ENCODE measurements at places on chromosomes 2 and 18. TPM values are rescaled to one million over a fixed set of nuclear protein-coding genes. Genes with fewer than 3 reads are reported as not detected.

DNA sequence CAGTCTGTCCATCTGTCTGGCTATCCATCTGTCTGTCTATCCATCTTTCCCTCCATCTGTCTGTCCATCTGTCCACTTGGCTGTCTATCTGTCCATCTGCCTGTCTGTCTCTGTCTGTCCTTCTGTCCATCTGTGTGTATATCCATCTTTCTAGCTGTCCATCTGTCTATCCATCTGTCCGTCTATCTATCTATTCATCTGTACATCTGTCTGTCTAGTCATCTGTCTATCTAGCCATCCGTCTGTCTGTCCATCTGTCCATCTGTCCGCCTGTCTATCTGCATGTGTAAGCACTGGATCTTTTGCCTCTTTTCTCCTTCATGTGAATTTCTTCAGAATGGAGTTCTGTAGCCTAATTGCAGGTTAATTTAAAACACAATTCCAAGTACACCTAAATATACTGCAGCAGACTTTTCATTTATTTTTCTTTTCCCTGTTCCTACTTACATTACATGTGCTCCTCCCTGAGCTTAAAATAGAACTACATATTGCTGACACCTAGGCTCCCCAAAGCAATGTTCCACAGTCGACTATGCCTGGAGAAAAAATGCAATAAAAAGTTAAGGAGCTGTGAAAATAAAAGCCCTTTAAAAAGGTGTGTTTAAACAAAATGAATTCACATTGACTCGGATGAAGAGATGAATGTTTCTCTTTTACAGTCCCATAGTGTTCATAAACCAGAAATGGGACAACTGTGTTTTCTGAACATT, 37.4 kb upstream of the TXNDC2 start:
- no peak overlapping the region for H3K4me3 ChIP-seq
- no peaks in the 10 kb centered on the region for H3K36me3 ChIP-seq
- H3K4me1 ChIP-seq = peaks cover 6% of the 10 kb centered on the region
- no peaks in the 10 kb centered on the region for H3K27me3 ChIP-seq
- no peak overlapping the region for H3K27ac ChIP-seq

- H3K4me1 ChIP-seq = peaks cover 2% of the 10 kb centered on the region
- H3K27ac ChIP-seq = no peak overlapping the region
- DNase-seq = no peak
- no peak overlapping the region for H3K4me3 ChIP-seq
- H3K27me3 ChIP-seq = no peaks in the 10 kb centered on the region
- H3K36me3 ChIP-seq = no peaks in the 10 kb centered on the region
These were observed 122.3 kb upstream of the ITGA6 start for GRCh38 chr2:172305066-172305465.

- no peak for DNase-seq
- H3K27ac ChIP-seq = no peak overlapping the region
- no peaks in the 10 kb centered on the region for H3K27me3 ChIP-seq
- no peaks in the 10 kb centered on the region for H3K36me3 ChIP-seq
- no peaks in the 10 kb centered on the region for H3K4me1 ChIP-seq
These were observed 135.5 kb downstream of the UXS1 start for GRCh38 chr2:106058469-106059137.

- no peak overlapping the region for H3K4me3 ChIP-seq
- H3K27me3 ChIP-seq = no peaks in the 10 kb centered on the region
- H3K27ac ChIP-seq = no peak overlapping the region
- H3K4me1 ChIP-seq = no peaks in the 10 kb centered on the region
- no peaks in the 10 kb centered on the region for H3K36me3 ChIP-seq
These were observed 14.7 kb downstream of the CROCC2 start for GRCh38 chr2:240920783-240921231.

GRCh38 chr2:100482741-100483140, 12.5 kb downstream of the NMS start:
- no peaks in the 10 kb centered on the region for H3K4me1 ChIP-seq
- no peak overlapping the region for H3K27ac ChIP-seq
- no peak for DNase-seq
- H3K4me3 ChIP-seq = no peak overlapping the region
- no peaks in the 10 kb centered on the region for H3K36me3 ChIP-seq

DNA sequence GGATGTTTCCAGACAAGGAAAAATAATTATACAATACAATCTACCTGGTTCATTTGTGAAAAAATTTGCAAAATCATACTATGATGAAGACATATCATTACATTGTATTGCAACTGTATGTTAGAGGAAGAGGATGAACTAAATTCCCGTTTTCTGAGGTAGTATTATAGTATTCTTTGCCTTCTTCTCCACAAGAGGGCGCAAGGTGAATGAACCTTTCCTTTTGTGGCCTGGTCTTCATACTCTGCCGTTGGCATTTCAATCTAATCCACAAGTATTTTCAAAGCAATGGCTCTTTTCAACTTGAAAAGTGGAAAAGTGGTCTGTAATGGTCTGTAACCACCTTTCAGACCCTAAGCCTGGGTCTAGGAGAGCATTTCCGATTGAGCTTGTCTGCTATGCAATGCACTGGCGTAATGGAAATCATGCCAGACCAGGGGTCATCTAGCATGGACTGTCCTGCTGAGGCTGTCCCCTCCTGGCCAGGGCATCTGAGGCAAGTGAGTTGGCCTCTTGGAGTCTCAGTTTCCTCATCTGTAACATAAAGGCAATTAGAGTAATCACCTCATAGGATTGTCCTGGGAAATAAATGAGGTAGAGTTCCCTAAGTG, 30.8 kb upstream of the ZNF396 start:
- peak; percentile 26 for DNase-seq
- no peaks in the 10 kb centered on the region for H3K36me3 ChIP-seq
- no peaks in the 10 kb centered on the region for H3K4me1 ChIP-seq
- H3K27ac ChIP-seq = no peak overlapping the region
- H3K4me3 ChIP-seq = no peak overlapping the region

- no peaks in the 10 kb centered on the region for H3K36me3 ChIP-seq
- H3K4me3 ChIP-seq = no peak overlapping the region
- no peak overlapping the region for H3K27ac ChIP-seq
These were observed 49.3 kb downstream of the HIBCH start for GRCh38 chr2:190270298-190270697.

DNA sequence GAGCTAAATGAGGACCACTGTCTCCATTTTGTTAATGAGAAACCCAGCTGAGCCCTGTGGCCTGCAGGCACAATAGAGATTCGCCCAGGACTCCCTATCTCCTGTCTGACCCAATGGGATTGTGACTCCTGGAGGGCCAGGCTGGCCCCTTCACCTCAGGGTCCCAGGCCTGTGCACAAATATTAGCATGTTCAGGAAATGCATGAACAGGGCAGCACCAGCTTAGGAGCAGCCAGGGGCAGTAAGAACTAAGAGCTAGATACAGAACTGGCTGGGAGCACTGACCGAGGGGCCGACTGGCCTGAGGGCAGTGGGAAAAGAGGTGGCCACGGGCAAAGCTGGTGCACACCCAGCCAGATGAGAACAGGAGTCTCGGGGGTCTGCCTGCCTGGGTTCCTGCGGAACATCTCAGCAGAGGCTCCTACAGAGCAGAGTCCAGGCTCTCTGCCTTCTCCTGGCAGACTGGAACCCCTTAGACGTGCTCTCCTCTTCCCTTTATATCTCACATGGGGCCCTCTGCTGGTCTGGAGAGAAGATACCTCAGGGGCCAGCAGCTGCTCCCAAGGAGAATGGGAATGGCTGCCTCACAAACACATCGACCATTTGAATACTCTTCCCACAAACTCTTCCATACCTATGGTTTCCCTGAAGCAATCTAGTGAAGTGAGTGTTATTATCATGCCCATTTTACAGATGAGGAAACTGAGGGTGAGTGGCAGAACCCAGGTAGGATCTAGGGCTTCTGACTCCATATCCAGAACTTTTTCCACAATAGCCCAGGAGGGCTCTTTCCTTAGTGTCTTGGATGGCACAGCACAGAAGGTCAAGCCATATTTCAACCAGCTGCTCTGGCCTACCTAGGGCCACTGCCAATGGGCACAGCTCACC, 77.6 kb upstream of the OTOF start:
- DNase-seq = peak; percentile 34
- H3K4me1 ChIP-seq = no peaks in the 10 kb centered on the region
- no peaks in the 10 kb centered on the region for H3K36me3 ChIP-seq
- H3K27me3 ChIP-seq = no peaks in the 10 kb centered on the region
- H3K27ac ChIP-seq = no peak overlapping the region

DNA sequence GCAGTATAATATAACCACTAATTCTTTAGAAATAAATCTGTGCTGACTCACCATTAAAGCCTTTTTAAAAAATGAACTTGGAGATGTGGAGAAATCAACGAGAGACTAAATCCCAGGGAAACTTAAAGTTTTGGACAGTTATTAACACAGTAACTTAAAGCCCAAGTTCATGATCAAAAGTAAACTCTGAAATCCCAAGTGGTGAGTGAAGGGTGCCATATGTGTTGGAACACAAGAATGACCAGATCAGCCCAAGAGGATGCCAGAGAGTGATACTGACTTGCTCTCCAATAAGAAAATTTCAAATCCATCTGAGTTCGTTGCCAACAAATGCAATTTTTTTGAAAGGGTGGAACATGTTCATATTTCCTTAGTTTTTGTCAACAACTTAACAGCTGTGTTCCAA, 838.1 kb upstream of the ACVR2A start:
- H3K36me3 ChIP-seq = no peaks in the 10 kb centered on the region
- no peak for DNase-seq
- H3K27ac ChIP-seq = no peak overlapping the region
- no peaks in the 10 kb centered on the region for H3K4me1 ChIP-seq

DNA sequence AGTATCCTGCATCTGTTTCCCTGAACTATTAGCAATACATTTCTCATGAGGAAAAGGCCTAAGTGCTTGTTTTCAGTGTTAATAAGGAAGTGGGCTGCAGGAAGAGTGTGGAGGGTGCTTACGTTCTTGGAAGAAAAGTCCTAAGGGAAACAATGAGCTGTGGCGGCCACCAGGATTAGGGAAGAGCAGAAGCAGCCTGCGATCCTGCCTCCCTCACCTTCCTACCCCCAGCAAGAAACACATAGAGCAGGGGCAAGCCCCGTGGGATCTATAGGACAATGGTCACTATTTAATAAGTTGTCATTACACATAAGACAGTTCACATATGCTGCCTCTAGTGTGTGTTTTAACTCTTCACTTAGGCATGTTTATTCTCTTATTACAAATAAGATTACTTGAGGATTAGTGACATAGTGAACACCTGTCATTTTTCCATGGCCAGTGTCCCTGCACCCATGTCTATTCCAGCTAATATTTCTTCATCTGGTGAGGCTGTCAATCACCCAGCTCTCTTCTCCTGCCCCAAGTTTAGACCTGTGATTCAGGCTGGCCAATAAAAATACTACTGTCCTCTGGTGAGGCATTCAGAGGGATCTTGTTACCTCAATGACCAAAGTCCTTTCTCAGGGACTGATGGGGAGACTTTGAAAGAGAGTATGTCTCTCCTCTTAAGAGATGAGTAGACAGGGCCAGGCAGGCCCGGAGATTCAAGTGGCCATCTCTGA, 510.9 kb upstream of the CELF4 start:
- no peaks in the 10 kb centered on the region for H3K36me3 ChIP-seq
- H3K27ac ChIP-seq = no peak overlapping the region
- no peak overlapping the region for H3K4me3 ChIP-seq
- no peak for DNase-seq
- no peaks in the 10 kb centered on the region for H3K4me1 ChIP-seq
- H3K27me3 ChIP-seq = no peaks in the 10 kb centered on the region

DNA sequence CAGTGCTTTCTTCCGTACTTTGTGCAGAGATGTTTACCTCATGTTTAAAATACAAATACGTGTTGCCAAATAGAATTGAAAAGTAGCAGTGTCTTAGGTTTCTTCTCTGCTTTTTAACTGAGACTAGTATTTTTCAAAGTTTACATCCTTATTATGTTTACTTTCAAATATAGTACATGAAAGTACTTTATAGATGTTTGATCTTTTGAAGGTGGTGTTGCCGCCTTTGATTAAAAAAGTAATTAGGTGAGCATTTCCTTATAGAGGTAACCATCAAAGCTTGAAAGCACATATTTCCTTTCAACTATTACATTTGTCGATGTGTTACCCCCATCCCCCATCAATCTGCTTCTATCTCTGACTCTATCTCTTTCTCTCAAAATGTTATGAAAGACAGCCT, 87.0 kb downstream of the CERS6 start:
- no peaks in the 10 kb centered on the region for H3K36me3 ChIP-seq
- no peak overlapping the region for H3K27ac ChIP-seq
- no peaks in the 10 kb centered on the region for H3K4me1 ChIP-seq
- no peak overlapping the region for H3K4me3 ChIP-seq
- no peaks in the 10 kb centered on the region for H3K27me3 ChIP-seq

DNA sequence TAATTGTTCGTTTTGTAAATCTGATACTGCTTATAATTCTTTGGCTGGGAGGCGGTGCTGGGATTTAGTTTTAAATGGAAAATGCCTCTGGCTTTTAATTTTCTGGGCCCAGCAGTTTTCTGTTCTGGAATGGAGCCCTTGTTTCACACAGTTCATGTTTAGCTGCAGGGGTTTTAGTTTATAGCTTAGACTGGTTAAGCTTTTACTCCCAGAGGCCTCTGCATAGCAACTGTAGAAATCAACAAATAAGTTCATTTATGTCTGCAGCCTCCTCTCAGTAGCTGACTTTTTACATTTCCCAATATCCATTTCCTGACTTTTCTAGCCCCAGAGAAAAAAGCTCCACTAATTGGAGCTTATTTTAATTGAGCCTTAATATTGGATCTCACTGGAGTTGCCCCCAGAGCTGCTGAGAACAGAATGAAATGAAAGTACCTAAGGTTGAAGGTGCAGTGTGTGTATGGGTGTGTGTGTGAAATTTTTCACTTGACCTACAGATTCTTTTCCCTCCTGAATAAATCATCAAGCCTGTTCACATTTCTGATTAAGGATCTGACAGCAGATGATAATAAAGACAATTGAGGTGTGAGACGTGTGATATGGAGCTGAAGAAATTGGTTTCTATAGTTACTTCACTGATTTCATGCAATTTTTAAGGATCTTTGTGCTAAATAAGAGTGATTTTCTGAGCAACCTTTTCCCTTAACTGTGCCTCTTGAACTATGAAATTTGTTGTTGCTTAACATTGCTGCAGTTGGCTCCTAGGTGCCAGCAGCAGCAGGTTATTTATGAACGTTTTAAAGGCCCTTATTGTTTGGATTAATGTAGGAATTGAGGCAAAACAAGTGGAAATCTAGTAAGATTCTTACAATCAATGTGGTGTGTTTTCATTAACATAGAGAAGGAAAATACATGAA, 109.6 kb downstream of the TAF4B start:
- no peak overlapping the region for H3K27ac ChIP-seq
- no peak for DNase-seq
- H3K4me1 ChIP-seq = no peaks in the 10 kb centered on the region
- H3K27me3 ChIP-seq = no peaks in the 10 kb centered on the region

DNA sequence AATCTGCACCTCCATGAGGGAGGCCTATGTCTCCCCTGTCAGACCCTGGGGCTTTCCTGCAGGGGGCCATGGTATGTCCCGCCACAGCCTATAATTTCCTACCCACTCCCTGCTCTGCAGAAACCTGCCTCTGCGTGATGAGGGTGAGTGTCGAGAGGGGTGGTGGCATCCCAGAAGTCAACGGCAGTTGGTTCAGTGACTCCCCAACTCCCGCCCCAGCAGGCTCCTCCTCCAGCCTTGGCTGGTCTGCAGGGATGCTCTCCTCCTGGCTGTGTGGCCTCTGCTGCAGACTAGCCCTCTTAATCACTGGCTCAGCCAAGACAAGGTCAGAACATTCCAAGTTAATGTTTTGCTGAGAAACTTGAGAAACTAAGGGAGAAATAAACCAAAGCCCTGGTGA, 13.3 kb downstream of the CELF4 start:
- no peak overlapping the region for H3K4me3 ChIP-seq
- H3K27me3 ChIP-seq = no peaks in the 10 kb centered on the region
- no peak overlapping the region for H3K27ac ChIP-seq

ADAM23 gene
- 0.11 TPM for polyA plus RNA-seq

RGPD6 gene
- 14.7 TPM for polyA plus RNA-seq

SERPINB13 gene
- not detected for polyA plus RNA-seq

C2orf80 gene
- polyA plus RNA-seq = not detected

COMMD1 gene
- 17.4 TPM for polyA plus RNA-seq

CTNNA2 gene
- 0.57 TPM for polyA plus RNA-seq

OTX1 gene
- 0.02 TPM for polyA plus RNA-seq

ALK gene
- polyA plus RNA-seq = 0.05 TPM
